ENCODE measurements at places on chromosomes 5 and 9. TPM values are rescaled to one million over a fixed set of nuclear protein-coding genes. Genes with fewer than 3 reads are reported as not detected.
A peak's percentile ranks its signal among the peaks of the same experiment; 100 is the strongest.

DNA sequence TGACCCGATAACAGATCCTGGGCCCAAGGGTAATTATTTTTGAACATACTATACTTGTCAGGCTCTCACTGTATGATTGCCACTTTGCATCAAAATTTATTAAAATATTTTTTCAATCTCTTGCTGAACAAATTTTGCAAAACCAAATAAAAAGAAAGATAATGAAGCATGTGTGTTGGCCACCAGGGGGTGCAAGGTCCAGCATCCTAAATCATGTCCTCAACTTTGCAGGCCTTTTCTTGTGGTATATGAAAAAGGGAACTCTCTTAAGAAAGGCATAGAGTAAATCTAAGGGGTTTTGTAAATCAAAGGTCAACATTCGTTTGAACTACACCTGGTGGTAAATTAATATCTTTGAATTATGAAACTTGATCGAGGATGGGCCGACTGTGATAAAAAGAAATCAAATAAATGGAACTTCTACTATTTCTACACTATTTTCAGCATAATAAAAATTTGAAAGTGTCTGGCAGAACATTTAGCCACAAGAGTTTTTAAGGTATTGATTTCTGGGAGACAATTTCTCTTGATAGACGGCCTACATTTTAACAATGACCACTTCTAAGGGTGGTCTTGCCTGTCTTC is 676.5 kb downstream of the DMRTA1 start:
- peak; percentile 74 for DNase-seq

DNA sequence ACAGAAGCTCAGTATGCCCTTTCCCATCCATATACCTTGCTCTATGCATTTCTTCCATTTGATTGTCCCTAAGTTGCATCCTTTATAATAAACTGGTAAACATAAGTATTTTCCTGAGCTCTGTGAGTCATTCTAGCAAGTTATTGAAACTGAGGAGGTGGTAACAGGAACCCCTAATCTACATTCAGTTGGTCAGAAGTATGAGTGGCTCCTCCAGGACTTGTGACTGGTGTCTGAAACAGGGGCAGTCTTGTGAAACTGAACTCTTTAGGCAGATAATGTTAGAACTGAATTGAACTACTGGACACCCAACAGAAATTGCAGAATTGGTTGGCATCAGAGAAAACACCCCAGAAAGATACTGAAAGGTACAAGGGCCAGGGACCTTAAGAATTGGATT is 133.1 kb upstream of the POU5F2 start:
- DNase-seq: no peak

GRCh38 chr9:99433095-99433494 is 211.0 kb downstream of the SEC61B start:
- no peak for DNase-seq

IRX1 gene
- 1.9 TPM for total RNA-seq

DNA sequence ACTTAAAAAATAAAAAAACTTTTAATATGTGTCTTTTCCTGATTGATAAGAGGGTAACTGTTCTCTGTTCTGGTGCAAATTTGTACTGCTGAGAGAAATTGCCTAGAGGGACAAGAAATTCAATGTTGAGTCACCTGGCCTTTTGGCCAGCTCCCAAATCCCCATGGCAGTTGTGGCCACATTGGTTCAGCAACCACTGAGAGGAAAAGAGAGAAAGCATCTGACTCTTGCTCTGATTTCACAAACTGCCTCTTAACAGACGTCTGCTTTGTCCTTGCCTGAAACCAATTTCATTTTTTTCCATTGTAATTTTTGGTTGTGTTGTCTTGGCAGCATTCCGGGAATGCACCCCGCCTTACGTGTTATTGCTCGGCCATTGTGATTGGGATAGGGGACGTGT is 42.4 kb downstream of the NTRK2 start:
- no peak for DNase-seq

BTNL8 gene
- total RNA-seq: not detected

DNA sequence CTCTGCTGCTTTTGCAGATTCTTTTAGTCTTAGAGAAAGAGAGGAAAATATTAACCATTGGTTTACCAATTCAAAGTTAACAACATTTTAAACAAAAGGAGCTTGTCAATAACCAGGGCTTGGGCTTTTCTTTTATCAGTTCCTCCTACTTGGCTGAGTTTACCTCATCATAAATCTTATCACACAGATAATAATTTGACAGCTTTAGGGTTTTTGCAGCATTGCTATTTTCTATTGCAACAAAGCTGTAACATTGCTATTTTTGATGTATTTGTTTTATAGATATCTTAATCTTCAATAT is 9.8 kb upstream of the ABL1 start:
- DNase-seq: no peak

DNA sequence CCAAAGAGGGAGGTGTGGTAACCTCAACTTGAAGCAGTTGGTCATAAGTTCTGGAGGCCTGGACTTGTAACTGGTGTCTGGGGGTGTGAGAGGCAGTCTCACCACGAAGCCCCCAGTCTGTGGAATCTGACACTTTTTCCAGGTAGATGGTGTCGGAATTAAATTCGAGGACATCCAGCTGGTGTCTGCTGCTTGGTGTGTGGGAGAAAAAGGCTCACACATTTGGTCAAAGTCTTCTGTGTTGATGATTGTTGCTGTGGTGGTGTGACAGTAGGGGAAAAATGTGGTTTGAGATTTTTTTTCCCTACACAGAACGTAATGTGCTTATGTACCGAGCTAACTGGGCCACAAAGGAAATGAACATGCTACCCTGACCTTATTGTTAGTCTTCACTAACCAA is 251.9 kb downstream of the MAT2B start:
- DNase-seq: no peak

DNAJC18 gene
- 28.1 TPM for total RNA-seq

GRCh38 chr5:124025306-124025845 is 513.4 kb downstream of the CSNK1G3 start:
- peak; percentile 49 for DNase-seq

DNA sequence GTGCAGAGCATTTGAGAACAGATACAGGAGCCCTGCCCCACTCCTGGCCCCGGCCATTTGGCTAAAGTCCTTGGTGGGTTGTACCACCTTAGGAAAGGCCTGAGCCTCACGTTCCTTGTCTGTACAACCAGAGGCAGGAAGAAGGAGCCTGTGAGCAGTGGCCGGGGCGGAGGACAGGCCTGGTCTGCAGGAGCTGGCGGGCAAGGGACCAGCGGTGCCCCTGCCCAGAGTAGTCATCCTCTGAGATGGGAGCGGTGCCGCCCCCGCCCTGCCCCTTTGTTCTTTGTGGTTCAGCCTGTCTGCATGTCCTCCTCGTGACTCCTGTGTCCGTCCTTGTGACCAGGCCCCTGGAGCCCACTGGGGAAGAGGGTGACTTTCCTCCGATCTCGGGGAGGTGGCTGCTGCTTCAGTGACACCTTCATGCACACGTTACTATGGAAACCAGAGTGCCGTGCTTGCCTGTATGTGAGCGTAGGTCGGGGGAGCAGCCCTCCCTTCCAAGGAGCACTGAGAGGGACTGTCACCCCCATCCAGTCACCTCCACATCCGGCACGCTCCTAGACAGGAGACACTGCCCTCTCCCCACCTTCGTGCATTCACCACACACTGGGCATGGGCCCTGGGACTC is 42.9 kb downstream of the UNC5A start:
- no peak for DNase-seq

GRCh38 chr9:124011460-124012301 is at the start of gene LHX2:
Gene LHX2, plus strand, starts transcription at chr9:124011768. Its CDS starts 581 bp downstream, at chr9:124012349.
- peak; percentile 97 for DNase-seq

DNA sequence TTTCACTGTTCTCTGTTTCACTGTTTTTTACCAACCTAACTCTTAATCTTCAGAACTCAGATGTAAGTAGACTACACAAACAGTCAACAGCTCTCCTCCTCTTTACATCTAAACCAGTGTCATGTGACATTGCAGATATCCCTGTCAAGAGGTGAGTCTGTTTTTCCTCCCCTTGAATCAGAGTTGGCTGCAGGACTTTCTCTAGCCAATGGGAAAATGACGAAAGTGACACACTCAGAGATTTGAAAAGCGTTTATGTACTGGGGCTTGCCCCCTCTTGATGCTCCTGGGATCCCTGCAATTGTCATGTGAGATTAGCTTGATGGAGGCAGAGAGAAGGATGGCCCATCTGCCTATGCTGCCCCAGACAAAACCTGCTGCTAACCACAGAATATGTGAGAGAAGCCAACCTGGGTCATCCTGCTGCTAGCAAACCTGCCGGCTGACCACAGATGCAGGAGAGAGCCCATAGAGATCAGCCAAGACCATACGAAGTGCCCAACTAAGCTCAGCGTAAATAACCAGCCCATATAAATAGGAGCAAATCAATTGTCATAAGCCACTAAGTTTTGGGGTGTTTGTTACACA is 111.1 kb downstream of the ASTN2 start:
- DNase-seq: no peak

DNA sequence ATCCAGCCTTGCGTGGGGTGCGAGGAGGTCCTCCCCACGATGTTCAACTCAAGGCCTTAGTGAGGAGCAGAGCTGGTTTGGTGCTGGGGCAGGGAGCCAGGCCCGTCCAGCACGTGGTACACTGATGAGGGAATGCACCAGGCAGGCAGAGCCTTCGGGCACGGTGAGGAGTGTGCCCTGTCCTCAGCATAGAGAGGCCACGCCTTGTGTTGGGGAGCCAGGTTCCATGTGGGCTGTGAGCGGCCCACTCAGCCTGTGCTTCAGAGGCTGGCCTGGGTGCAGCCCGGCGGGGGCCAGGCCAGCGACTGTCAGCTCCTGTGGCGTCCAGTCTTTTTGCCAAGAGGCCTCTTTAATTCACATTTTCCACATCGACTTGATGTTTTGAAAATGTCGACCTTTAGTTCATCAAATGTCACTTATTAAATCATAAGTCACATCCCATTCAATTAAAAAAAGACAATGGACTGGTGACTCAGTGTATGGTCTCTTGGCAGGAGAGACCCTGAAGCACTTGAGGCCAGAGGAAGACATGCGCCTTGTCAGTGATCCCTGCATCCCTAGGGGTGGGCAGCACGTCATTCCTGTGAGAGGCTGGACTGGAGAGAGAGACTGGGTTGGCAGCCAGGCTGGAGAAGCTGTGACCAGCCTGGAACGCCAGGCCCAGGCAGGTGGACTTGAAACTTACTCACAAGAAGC is 21.7 kb downstream of the ERGIC1 start:
- no peak for DNase-seq

- no peak for DNase-seq
Measured at GRCh38 chr5:160462167-160462566, 40.5 kb downstream of the PTTG1 start.

DNA sequence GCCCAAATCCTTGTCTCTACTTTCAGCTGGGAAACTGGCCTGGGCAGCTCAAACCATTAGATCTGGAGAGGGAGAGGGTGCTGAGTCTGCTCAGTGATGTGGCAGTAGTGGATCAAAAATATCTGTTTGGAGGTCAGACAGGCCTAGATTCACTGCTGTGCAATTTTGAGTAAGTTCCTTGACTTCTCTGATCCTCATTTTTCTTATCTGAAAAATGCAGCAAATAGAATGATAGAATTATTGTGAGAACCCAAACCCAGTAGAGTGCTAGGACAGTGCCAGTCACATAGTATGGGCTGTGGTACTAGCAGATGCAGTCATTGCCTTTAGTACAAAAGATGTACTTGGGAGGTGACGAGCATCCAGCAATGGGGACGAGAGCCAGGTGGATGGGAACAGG is 50.2 kb downstream of the ARHGEF37 start:
- no peak for DNase-seq

GPR151 gene
- total RNA-seq: 13.5 TPM

PCDHB14 gene
- 2.6 TPM for total RNA-seq

DNA sequence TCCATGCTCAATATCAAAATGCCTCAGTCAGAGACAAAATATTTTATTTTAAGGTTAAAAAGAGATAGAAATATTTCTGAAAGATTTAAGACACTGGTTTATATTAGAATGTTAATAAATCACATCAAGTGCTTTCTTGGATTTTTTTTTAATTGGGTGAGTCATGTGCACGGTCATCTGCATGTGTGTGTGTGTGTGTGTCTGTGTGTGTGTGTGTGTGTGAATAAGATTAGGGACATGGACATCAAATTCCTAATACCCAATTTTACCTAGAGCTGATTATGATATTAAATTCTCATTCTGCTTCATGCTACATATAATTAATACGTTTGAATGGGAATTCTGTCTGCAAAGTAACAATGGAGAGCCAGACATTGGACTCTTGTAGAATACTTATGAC is 122.9 kb downstream of the BASP1 start:
- no peak for DNase-seq

GRCh38 chr5:31068287-31068686 is 125.2 kb upstream of the CDH6 start:
- DNase-seq: no peak

- DNase-seq: no peak
Measured at GRCh38 chr5:179187681-179188575, 127.8 kb downstream of the ZNF354C start.

DNA sequence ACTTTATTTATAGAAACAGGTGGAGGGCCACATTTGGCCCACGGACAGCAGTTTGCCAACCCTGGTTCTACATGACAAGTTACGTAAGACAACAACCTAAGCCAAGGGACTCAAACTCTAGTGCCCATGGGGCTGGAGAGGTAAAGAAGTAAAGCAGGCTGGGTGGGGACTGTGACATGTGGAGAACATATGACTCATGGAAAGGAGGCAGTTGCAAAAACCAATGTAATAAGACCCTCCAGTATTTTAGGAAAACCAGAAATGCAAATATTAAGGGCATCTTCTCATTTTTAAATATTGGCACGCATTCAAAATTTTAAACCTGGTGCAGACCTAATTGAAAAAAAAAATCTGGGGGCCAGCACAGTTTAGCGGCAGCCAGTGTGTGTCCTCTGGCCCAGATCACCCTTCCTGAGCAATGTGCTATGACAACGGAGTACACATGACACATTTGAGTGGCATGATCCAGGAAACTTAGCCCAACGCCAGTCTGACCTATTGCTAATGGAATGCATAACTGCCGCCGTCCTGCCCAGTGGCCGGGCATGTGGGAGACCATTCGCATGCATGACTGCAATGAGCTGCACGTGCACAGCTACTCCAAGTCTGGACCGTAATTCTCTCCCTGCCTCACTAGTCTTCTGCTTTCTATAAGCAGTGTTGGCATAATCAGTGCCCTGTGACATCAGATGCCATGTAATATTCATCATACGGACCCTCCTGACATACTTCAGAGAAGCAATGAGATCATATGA is 97.2 kb downstream of the SH3TC2 start:
- DNase-seq: peak; percentile 19

- DNase-seq: no peak
Measured at GRCh38 chr9:18920141-18921084, 112.6 kb downstream of the SAXO1 start.

All from endodermal cell (in vitro differentiated cells).